Stimulated activated naive CD8-positive, alpha-beta T cell treated with anti-CD3 and anti-CD28 coated beads, Interleukin-15, amount 100 ng/mL, for 72 hours (primary cell): ENCODE measurements at places on chromosomes 4 and X.

- DNase-seq: no peak
Observed at GRCh38 chr4:70760662-70761061, 38.9 kb downstream of the RUFY3 start.

DNA sequence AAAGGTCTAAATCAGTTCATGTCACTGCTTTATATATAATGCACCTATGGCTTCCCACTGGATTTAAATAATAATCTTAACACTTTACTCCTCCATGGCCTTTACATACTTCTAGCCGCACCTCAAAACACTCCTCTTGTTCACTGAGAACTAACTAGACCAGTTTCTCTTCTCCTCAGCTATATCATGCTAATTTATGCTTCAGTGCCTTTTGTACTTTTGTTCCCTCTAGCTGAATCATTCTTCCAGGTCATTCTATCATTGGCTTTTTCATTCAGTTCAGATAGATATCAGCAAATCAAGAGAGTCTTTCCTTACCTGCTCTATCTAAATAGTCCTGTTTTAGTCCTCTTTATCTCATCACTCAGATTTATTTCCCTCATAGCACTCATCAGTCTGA lies 64.2 kb downstream of the TET2 start:
- no peak for DNase-seq

DNA sequence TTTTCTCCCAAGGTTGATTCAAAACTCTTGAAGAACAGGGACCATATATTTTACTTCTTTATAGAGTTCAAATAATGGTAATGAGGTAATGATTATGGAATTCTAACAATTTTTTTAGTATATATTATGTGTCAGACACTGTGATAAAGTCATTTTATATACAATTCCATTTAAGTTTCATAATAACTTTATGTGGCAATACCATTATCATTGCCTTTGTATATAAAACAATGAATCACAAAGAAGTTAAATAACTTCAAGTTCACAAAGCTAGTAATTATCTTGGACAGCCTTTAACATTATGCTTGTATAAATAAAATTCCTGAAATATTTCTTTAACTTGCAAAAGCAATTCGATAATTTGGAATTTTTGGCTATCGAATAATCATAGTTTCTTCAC lies 20.6 kb downstream of the MAGEC1 start:
- DNase-seq: no peak

DNA sequence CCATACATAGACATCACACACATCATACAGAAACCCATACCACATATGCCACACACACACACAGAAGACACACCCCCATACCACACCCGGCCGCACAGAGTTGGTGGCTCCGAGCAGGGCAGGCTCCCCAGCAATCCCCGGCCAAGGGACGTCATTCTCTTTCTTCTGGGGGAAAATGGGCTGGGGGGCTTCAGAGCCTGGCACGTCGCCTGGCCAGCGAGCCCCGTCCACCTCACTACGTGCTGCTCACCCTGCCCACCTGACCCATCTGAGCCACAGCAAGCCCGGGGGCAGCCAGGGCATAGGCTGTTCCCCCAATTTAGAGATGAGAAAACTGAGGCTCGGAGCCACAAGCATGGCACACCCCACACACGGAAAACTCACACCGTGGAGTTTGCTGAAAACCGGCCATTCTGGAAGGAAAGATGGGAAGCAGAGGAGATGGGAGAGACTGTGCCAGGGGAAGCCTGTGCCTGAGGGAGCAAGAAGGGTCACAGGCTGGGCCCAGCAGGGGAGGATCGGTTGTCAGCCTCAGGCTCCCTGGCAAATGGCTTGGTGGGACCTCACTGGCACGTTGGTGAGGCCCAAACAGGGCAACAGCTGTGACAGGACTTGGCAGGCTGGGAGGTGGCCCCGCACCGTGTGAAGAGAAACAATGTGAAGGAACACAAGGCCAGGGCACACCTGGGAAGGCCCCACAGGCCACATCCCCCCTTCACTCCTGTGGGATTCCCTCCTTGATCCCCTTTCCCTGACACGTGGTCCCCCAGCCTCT lies 73.2 kb downstream of the JAKMIP1 start:
- DNase-seq: no peak

DNA sequence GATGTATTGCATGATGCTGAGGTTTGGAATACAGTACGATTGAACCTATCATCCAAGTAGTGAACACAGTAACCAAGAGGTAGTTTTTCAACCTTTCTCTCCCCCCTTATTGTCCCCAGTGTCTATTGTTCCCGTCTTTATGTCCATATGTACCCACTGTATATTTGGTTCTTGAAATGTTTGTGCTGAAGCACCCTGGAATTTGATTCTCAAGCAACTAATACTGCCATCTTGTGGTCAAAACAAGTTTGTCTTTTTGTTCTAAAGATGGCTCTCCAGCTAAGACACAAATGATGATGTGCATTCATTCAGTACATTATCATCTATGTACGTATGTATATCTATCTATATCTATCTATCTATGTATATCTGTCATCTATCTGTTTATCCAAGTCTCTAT lies 33.5 kb upstream of the DCX start:
- no peak for DNase-seq

- DNase-seq: no peak
Observed at GRCh38 chrX:41351923-41352322, 18.0 kb downstream of the DDX3X start.

GRCh38 chrX:115367455-115367854 lies 77.9 kb downstream of the LUZP4 start:
- DNase-seq: no peak

GRCh38 chr4:78190595-78190994 lies 133.5 kb downstream of the FRAS1 start:
- DNase-seq: no peak

DNA sequence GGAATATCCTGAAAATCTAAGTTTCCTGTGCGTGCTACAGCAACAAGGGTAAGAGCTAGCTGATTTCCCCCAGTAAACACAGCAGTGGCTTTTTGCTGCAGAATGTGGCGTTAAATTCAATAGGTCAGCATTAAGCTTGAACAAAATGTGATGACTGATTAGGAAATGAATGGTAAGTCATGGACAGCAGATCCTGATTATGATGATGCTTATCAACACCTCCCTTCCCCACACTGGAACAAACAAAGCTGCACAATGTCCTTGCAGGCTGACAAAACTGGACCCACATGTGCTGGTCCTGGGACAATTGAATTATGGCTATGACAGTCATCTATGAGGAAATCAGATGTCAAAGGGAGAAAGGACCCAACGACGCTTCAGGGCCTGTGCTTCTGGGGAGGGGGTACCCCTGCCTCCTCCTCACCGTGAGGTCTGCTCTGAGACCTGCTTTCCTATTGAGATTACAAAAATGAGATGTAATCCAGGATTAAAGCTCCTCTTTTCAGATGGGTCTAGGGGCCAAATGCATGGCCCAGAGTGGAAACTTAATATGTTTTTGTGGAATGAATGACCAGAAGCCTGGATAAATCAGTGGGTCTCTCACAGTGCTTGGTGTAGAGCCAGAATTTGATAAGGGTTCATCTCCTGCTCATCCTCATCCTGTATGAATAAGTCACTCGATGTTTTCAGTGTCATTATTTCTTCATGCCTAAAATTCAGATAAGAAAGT lies 32.0 kb upstream of the BOD1L1 start:
- DNase-seq: no peak

- DNase-seq: no peak
Observed at GRCh38 chrX:116345958-116346357, 90.4 kb upstream of the SLC6A14 start.

DNA sequence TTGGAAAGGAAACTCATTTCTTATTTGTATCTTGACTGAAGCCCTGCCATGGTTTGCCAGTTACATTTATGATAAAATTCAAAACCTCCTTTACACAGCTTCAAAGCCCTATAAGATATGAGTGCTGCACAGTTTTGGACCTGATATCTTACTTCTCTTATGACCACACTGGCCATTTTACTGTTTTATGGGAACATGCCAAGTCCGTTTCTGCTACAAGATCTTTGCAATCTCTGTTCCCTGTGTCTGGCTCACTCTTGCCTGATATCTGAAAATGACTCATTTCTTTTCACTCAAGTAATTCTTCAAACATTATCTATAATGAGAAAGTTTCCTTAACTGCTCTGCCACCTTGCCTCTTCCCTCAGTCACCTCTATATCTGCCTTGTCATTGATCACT lies 247.3 kb downstream of the SPOCK3 start:
- no peak for DNase-seq

- DNase-seq: no peak
Observed at GRCh38 chr4:85200106-85200505, 233.6 kb upstream of the WDFY3 start.

- DNase-seq: no peak
Observed at GRCh38 chr4:85901500-85901899, 426.6 kb downstream of the ARHGAP24 start.

GRCh38 chr4:55615008-55615407 lies 21.1 kb downstream of the NMU start:
- no peak for DNase-seq

GRCh38 chr4:170003071-170004070 lies 22.8 kb downstream of the MFAP3L start:
- DNase-seq: no peak

DNA sequence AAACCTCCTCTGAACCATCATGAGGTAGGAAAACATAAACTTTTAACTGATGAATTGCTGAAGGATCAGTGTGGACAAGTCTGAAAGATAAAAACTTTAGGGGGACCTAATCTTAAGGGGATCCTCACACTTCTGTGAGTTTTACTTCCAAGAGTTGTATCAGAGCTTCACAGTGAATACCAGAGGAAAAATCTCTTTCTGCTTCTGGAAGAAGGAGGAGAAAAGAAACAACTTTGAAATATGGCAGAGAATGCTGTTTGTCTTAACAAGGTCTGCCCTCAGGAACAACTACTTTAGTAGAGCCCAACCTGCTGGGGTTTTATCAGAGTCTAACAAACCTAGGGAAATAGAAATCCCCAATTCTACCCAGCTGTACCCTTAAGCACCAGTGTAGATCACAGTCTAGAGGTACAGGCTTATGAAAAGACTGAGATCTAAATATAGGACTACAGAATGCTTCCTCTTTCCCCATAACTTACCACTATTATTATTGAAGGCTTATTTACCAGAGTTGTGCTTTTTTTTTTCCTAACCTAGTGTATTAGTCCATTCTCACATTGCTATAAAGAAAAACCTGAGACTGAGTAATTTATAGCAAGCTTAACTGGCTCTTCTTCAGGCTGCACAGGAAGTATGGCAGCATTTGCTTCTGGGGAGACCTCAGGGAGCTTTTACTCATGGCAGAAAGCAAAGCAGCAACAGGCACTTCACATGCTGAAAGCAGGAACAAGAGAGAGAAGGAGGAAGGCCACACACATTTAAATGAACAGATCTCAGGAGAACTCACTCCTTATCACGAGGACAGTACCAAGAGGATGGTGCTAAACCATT lies 167.9 kb downstream of the CAMK2D start:
- no peak for DNase-seq

DNA sequence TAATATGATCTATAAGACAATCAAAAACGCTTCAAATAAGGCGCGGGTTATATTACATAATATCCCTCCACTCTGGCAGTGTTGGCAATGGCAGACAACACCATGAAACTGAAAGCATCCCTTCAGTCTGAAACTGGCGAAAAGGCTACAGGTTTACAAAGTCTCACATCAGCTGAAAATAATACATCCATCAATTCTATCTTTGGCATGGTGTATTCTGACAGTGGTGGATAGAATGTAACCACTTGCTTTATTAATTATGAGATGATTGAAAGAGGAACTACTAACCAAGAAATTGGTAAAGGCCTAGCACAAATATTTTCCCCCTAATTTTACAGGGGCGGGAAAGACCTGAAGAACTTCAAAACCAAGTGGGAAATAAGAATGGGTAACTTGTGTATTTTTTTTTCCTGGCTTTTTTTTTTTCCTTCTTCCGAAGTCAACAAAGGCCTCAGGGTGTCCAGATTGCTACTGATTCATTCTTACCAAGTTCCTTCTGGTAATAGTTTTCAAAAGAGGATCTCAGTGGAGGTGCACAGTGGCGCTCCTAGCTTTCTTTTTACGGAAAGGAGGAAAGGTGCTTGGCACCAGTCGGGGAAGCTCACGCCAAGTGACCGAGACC lies 728 bp downstream of the UBA6 start:
- no peak for DNase-seq

- DNase-seq: no peak
Observed at GRCh38 chr4:48112017-48112667, 21.9 kb downstream of the TXK start.

DNA sequence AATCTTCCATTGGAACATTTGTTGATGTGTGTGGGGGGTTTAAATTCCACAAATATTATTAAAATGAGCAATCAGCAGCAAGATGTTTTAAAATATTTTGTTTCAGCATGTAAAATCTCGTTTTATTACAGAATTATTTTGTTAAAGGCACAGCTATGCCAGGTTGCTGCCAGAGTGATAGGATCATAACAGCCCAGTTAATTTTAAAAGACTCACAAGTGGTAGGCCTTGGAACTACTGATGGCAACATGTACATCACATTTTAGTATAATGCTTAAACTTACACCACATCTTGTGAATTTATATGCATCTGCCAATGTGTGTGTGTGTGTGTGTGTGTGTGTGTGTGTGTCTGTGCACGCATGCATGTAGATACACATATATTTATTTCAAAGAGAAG lies 97.8 kb upstream of the SPRY1 start:
- no peak for DNase-seq

DNA sequence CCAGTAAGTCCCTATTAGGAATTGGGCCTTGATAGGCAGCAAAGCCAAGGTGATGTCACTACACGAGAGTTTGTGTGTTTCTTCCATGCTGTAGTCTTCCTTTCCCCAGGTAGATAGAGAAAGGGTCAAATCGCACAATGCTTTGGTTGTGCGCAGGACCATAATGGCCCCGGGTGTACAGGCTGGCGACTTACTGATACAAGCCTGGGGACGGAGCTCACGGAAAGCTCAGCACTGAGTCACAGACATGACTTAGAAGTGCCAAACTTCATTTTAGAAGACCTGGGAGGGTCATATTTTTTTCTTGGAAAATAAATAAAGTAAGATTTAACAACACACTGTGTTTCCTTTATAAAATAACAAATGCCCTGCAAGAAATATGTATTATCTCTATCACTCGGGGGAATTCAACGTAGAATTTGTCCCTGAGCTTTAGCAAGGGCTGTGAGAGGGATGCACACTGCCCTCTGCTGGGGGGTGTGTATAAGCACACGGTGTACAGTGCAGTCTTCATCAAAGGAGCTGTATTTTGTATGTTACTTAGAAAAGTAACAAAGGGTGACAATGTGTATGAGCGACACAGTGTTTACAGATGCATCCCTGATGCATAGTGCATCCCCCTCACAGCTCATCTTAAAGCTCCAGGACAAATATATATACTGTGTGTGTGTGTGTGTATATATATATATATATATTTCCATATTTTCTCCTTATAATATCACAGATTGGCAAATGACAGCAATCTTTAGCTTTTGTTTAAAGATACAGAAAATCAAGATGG lies 254.5 kb upstream of the VEGFC start:
- DNase-seq: peak; percentile 48

- no peak for DNase-seq
Observed at GRCh38 chr4:35993606-35994005, 250.7 kb downstream of the ARAP2 start.

DNA sequence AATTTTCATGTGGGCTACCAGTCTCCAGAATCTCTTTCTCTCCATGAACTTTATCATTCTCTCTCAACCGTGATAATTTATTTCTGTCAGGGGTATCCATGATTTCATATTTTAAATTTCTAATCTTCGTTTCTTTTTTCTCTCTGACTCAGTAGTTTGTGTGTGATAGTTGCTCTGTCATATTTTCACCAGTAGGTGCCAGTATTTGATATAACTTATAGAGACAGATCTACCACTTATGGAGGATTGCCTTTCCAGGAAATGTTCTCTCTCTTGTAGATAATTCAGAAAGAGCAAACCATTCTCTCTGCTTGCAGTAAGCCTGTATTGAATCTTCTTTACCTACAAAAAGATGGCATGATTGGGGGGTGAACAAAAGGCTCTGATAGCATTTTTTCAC lies 79.3 kb upstream of the DYNLT3 start:
- no peak for DNase-seq
